ENCODE measurements at places on chromosomes 11 and 22. TPM values are rescaled to one million over a fixed set of nuclear protein-coding genes. Genes with fewer than 3 reads are reported as not detected.

The MRPL49 gene
- total RNA-seq = 26.4 TPM

The PRDX5 gene
- 93.0 TPM for total RNA-seq

The OTOG gene
- not detected for total RNA-seq

The SCN4B gene
- 12.2 TPM for total RNA-seq

The SMIM35 gene
- total RNA-seq = not detected

The LRRC32 gene
- total RNA-seq = 1.1 TPM

The OR52H1 gene
- total RNA-seq = 0.47 TPM

The CHRNA10 gene
- not detected for total RNA-seq

The PHETA2 gene
- total RNA-seq = 3.0 TPM

The OVOL1 gene
- not detected for total RNA-seq

The NDUFS8 gene
- total RNA-seq = 42.3 TPM

The ZNF408 gene
- 4.2 TPM for total RNA-seq

The VPREB1 gene
- total RNA-seq = not detected

The CTSW gene
- total RNA-seq = not detected

The MLC1 gene
- total RNA-seq = 32.6 TPM

The OR5F1 gene
- total RNA-seq = not detected

The FAM83F gene
- total RNA-seq = 0.78 TPM

The CNTF gene
- total RNA-seq = 2.7 TPM

The CAVIN3 gene
- total RNA-seq = 2.5 TPM

The PATE2 gene
- total RNA-seq = 1.6 TPM

The KRTAP5-7 gene
- total RNA-seq = not detected

The A4GALT gene
- total RNA-seq = 0.31 TPM

The TP53I11 gene
- total RNA-seq = 27.1 TPM

The FAT3 gene
- 172 TPM for total RNA-seq

The PACSIN3 gene
- 3.9 TPM for total RNA-seq

The IFITM10 gene
- total RNA-seq = 0.31 TPM

The OR6T1 gene
- not detected for total RNA-seq

The BIK gene
- not detected for total RNA-seq

The OR51A2 gene
- total RNA-seq = not detected

The INS gene
- not detected for total RNA-seq

The RGL4 gene
- total RNA-seq = not detected

The FGF19 gene
- not detected for total RNA-seq

The EMSY gene
- 46.3 TPM for total RNA-seq

The HBE1 gene
- total RNA-seq = 3.6 TPM
